Naive B cell (primary cell): ENCODE measurements at places on chromosomes 6 and 20. TPM values are rescaled to one million over a fixed set of nuclear protein-coding genes. Genes with fewer than 3 reads are reported as not detected.

Gene YWHAB
- polyA plus RNA-seq, result 489 TPM

Gene GOPC
- polyA plus RNA-seq, result 13.9 TPM

Gene LST1
- polyA plus RNA-seq, result 78.2 TPM

Gene BMP7
- polyA plus RNA-seq, result not detected

Gene CTCFL
- not detected for polyA plus RNA-seq

Gene KIF25
- not detected for polyA plus RNA-seq

Gene TSBP1
- polyA plus RNA-seq, result not detected

Gene IPCEF1
- 0.41 TPM for polyA plus RNA-seq

Gene MTFR2
- polyA plus RNA-seq, result 0.52 TPM

- H3K27me3 ChIP-seq, result no peaks in the 10 kb centered on the region
- H3K4me1 ChIP-seq, result peaks cover 61% of the 10 kb centered on the region
- no peak for DNase-seq
- H3K36me3 ChIP-seq, result no peaks in the 10 kb centered on the region
- H3K4me3 ChIP-seq, result no peak overlapping the region
Observed at GRCh38 chr6:32890831-32891230, 36.8 kb downstream of the PSMB9 start.

GRCh38 chr6:161228921-161229591, 44.8 kb downstream of the AGPAT4 start:
- no peak for DNase-seq
- peaks cover 4% of the 10 kb centered on the region for H3K4me1 ChIP-seq
- no peaks in the 10 kb centered on the region for H3K27me3 ChIP-seq
- no peak overlapping the region for H3K27ac ChIP-seq

DNA sequence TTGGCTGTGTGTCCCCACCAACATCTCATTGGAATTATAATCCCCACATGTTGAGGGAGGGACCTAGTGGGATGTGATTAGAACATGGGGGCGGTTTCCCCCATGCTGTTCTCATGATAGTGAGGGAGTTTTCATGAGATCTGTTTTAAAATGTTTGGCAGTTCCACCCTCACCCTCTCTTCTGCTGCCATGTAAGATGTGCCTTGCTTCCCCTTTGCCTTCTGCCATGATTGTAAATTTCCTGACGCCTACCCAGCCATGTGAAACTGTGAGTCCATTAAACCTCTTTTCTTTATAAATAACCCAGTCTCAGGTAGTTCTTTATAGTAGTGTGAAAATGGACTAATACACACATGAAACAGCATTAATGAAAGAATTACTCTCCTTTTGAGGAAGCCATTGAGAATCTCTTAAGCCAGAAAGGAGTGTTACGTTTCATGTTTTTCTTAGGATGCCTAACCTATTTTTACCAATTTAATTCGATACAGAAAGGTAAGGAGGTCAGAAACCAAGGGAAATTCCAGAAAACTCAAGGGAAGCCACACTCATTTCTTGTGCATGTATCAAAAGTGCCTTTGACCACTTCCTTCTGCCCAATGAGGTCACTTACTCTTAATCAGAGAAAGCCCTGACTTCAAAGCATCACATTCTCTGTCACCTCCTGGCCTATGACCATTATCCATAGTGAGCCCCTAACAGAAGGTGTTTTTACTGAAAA, 24.7 kb upstream of the HINT3 start:
- H3K4me1 ChIP-seq, result peaks cover 4% of the 10 kb centered on the region
- peaks cover 13% of the 10 kb centered on the region for H3K36me3 ChIP-seq
- H3K27me3 ChIP-seq, result no peaks in the 10 kb centered on the region
- DNase-seq, result no peak
- H3K27ac ChIP-seq, result no peak overlapping the region
- no peak overlapping the region for H3K4me3 ChIP-seq

- no peak for DNase-seq
- no peaks in the 10 kb centered on the region for H3K4me1 ChIP-seq
- H3K27ac ChIP-seq, result no peak overlapping the region
- H3K36me3 ChIP-seq, result no peaks in the 10 kb centered on the region
- H3K4me3 ChIP-seq, result no peak overlapping the region
- peaks cover 56% of the 10 kb centered on the region for H3K27me3 ChIP-seq
Observed at GRCh38 chr6:160513836-160514235, 150.2 kb downstream of the LPA start.

DNA sequence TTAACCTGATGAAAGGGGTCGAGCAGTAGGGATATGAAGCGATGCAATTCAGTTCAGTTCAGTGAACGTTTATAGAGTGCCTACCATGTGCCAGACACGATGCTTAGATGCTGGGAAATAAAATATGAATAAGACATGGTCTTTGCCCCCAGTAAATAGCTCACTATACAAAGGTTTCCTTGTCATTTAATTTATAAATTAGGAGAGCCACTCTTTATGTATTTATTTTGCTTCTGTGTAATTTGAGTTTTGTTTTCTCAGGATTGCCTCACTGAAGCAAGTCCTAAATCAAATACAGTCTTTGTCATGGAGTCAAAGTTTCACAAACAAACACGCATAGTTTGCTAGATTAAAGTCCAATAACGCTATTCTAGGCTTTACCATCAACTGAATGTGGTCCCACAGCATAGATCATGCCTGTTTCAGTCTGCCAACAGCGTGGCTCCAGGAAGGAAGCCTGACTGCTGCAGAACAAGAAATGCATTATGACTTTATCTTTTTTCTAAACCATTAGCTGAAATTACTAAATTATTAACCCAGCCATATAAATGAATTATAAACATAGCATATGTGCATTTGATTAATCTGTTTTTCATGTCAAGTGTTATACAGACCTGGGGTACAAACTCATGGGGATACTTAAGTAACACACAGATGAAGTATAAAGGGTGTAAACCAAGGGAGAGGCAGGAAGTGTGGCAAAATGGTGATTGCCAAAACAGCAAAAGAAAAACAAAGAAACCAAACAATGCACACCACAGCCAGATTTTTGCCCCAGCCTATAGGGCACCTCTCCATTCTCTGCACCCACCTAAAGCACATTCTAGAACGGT, 29.8 kb upstream of the CCN2 start:
- no peaks in the 10 kb centered on the region for H3K27me3 ChIP-seq
- H3K36me3 ChIP-seq, result no peaks in the 10 kb centered on the region
- H3K27ac ChIP-seq, result no peak overlapping the region

DNA sequence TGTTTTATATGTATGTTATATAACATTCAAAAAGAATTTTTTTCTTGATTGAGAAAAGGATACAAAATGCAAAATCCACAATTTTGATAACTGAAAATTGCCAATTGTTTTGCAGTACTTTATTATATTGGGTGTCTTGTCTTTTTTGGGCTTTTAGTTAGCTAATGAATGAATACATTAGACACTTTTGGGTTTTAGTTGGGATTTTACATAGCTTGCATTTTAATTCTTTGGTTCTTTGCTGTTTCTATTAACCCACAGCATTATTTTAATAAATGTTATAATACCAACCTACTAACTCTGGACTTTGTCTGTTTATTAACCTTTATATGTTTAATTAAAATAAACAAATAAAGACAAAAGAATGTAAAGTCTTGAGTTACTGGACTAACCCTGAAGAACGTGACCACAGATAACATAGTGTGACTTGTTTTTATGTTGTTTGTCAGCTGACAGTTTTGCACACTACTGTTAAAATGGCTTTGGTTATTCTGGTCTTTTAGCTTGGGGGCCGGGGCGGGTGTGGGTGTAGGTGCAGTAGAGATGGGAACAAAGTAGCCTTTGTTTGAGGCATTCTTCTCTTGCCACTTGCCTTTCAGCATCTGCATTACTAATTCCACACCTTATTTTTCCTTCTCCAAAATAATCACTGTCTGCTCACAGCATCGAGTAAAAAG, 159.1 kb downstream of the QKI start:
- no peaks in the 10 kb centered on the region for H3K27me3 ChIP-seq
- no peak overlapping the region for H3K4me3 ChIP-seq
- H3K27ac ChIP-seq, result no peak overlapping the region
- H3K4me1 ChIP-seq, result peaks cover 7% of the 10 kb centered on the region
- H3K36me3 ChIP-seq, result peaks cover 18% of the 10 kb centered on the region

- no peak for DNase-seq
- no peak overlapping the region for H3K27ac ChIP-seq
- H3K36me3 ChIP-seq, result no peaks in the 10 kb centered on the region
- H3K4me3 ChIP-seq, result no peak overlapping the region
- no peaks in the 10 kb centered on the region for H3K27me3 ChIP-seq
- H3K4me1 ChIP-seq, result no peaks in the 10 kb centered on the region
Observed at GRCh38 chr20:15185322-15185721, 847.9 kb upstream of the FLRT3 start.

DNA sequence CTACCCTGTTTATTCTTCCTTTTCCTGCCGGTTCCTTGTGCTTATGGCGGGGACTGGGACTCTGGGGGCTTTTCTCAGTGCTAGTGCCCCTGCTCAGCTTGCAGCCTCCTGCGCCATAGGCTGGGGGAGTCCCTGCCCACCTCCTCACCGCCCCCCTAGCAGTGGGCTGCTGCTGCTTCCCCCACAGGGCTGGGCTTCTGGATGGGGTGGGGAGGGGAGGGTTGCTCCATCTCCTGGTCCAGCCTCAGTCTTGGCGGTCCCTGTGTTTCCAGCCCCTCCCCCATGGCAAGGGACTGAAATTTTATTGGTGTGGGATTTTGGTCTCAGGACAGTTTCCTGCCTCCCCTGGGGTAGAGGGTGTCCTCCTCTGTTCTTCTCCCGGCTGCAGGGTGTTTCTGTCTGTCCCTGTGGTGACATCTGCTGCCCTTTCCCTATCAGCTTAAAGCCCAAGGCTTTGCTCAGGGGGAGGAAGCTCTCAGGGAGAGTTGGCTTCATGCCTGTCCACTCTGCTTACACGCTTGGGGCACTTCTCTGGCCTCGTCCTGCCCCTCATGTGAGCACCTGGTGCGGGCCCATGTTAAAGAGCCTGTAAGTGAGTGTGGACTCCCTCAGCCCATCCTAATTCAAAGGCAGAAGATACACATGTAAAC, 100.6 kb downstream of the HIVEP1 start:
- H3K4me1 ChIP-seq, result peaks cover 44% of the 10 kb centered on the region
- DNase-seq, result no peak
- peak overlapping the region; percentile 76 for H3K27ac ChIP-seq
- H3K36me3 ChIP-seq, result peaks cover 23% of the 10 kb centered on the region
- no peak overlapping the region for H3K4me3 ChIP-seq

GRCh38 chr20:1526310-1526709, 31.2 kb downstream of the SIRPD start:
- no peak for DNase-seq
- H3K36me3 ChIP-seq, result peaks cover 3% of the 10 kb centered on the region
- H3K27me3 ChIP-seq, result peaks cover 9% of the 10 kb centered on the region
- H3K4me1 ChIP-seq, result peaks cover 11% of the 10 kb centered on the region

GRCh38 chr6:169075211-169075914, 178.3 kb downstream of the THBS2 start:
- H3K4me1 ChIP-seq, result no peaks in the 10 kb centered on the region
- H3K36me3 ChIP-seq, result no peaks in the 10 kb centered on the region
- no peak overlapping the region for H3K27ac ChIP-seq
- no peak for DNase-seq
- no peaks in the 10 kb centered on the region for H3K27me3 ChIP-seq

DNA sequence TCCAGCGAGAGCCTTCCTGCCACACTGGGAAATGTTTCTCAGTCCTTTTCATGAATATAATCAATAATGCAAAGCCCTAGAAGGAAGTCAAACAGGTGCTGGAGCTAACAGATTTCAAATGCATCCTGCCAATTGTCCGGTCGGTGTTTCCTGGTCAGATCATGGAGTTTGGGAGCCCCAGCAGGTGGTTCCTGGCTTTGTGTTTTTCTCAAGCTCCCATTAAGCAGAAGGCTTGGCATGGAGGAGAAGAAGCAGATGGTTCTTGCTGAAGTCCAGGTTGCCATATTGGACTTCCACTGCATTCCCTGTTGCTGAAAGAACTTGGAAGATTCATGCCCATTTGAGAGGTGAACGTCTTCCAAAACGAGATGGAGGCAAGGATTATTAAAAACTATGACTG, 68.6 kb downstream of the GFOD1 start:
- no peak for DNase-seq
- H3K36me3 ChIP-seq, result peaks cover 7% of the 10 kb centered on the region
- peaks cover 8% of the 10 kb centered on the region for H3K27me3 ChIP-seq
- H3K27ac ChIP-seq, result no peak overlapping the region
- peaks cover 24% of the 10 kb centered on the region for H3K4me1 ChIP-seq

DNA sequence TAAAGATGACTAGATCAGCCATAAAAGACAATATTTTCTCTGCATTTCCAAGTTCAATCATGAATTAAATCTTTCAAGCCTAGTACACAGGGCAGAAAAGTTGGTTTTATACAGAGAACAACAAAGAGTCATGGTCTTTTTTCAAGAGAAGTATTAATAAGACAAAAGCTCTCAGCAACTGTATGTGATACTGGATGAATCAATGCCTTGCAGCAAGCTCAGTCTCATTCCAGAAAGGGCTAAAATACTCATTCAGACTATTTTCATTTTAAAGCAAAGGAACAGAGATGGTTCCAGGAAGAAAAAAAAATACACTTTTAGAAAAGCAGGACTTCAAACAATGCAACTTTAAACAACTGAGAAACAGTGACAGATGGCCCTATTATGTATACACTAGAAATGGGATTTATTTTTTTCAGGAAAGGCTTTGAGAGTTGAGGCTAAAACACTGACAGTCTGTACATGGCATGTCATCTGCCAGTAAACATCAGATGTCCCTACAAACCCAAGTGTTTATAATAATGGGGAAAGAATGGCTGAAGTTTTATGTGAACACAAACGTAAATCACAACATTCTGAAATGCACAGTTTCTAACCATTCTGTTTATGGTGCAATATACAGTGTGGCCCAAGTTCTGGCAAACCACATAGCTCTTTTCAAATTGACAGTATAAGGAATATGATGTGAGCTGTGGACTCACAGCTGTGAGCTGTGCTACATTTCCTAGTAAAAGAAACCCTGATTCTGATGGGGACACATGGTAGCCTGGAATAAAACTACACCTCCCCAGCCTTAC, 114.3 kb upstream of the DST start:
- no peaks in the 10 kb centered on the region for H3K4me1 ChIP-seq
- no peak overlapping the region for H3K27ac ChIP-seq
- no peaks in the 10 kb centered on the region for H3K36me3 ChIP-seq
- no peak overlapping the region for H3K4me3 ChIP-seq
- no peak for DNase-seq

GRCh38 chr20:1310071-1310470, 18.9 kb downstream of the SDCBP2 start:
- peaks cover 6% of the 10 kb centered on the region for H3K4me1 ChIP-seq
- DNase-seq, result no peak
- no peak overlapping the region for H3K4me3 ChIP-seq
- no peaks in the 10 kb centered on the region for H3K36me3 ChIP-seq

- H3K27me3 ChIP-seq, result peaks cover 4% of the 10 kb centered on the region
- H3K36me3 ChIP-seq, result peaks cover 8% of the 10 kb centered on the region
- no peak overlapping the region for H3K27ac ChIP-seq
- H3K4me3 ChIP-seq, result no peak overlapping the region
- no peaks in the 10 kb centered on the region for H3K4me1 ChIP-seq
- no peak for DNase-seq
Observed at GRCh38 chr6:156406099-156406498, 371.1 kb upstream of the ARID1B start.

GRCh38 chr20:25418776-25419175, 11.3 kb downstream of the GINS1 start:
- H3K4me3 ChIP-seq, result no peak overlapping the region
- no peaks in the 10 kb centered on the region for H3K4me1 ChIP-seq
- H3K27ac ChIP-seq, result no peak overlapping the region
- DNase-seq, result no peak
- H3K36me3 ChIP-seq, result no peaks in the 10 kb centered on the region
